ENCODE measurements at places on chromosomes 12 and 14.

DNA sequence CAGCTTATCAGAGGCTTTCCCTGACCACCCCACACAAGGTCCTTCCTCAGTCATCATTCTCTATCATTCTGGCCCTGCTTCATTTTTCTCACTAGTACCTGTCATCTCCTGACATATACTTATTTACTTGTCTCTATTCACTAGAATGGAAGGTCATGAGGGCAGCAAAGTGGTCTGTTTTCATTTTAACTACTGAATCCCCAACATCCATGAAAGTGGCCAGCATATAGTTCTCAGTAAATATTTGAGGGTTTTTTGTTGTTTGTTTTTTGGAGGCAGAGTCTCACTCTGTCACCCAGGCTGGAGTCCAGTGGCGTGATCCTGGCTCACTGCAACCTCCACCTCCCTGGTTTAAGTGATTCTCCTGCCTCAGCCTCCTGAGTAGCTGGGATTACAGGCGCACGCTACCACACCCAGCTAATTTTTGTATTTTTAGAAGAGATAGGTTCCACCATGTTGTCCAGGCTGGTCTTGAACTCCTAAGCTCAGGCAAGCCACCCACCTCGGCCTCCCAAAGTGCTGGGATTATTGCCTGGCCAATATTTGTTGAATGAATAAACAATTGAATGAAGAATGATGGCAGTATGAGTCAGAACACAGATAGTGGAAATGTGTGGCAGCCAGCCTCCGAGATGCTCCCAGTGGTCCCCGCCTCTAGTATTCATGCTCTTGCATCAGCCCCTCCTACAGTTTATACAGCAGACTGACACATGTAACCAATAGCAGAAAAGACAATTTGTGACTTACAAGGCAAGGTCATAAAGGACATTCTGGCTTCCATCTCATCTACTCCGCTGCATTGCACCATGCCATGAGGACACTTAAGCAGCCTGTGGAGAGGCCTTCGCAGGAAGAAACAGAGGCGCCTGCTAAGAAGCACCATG is 7.0 kb upstream of the ANO6 start:
- no peaks in the 10 kb centered on the region for H3K36me3 ChIP-seq
- H3K4me1 ChIP-seq = peaks cover 11% of the 10 kb centered on the region
- no peak overlapping the region for H3K4me3 ChIP-seq
- H3K27me3 ChIP-seq = no peaks in the 10 kb centered on the region

DNA sequence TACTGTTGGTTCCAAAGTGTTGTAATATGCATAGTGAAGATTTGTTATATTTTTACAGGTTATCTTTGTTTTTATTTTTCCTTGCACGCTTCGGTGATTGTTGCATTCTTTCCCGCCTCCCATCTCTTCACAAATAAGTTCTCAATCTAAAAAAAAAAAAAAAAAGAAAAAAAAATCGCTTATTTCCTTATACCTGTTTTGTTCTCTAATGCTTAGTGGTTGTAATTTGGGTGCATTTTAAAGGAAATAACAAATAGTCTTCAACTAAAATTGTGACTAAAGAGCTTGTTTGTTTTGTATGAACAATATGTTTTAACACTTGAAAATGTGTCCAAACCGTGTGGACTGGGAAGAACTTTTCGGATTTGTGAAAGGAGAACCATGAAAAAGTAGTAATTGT is 1.5 kb downstream of the CAND1 start:
- no peaks in the 10 kb centered on the region for H3K27me3 ChIP-seq
- H3K27ac ChIP-seq = peak overlapping the region; percentile 96
- peak overlapping the region; percentile 78 for H3K4me3 ChIP-seq
- DNase-seq = no peak

GRCh38 chr12:7661741-7662140 is 4.0 kb downstream of the APOBEC1 start:
- no peak overlapping the region for H3K27ac ChIP-seq
- no peak for DNase-seq
- H3K27me3 ChIP-seq = no peaks in the 10 kb centered on the region

DNA sequence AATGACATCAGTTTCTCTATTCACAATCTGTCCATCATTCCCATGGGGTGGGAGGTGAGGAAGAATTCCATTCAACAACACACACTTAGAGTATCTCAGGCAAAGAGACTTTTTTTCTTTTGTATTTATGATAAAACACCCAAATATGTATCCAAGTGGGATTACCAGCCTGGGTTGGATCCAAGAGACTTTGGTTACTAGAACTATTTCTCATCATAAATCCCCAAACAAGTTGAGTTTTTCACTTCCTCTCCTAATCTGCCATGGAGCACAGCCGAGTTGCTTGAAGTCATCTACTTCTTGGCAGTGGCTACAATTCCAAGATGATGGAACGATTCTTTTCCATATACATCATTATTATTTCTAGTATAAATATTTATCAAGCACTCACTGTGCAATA is 209.2 kb upstream of the HMGA2 start:
- no peak overlapping the region for H3K27ac ChIP-seq
- H3K27me3 ChIP-seq = no peaks in the 10 kb centered on the region
- DNase-seq = no peak
- H3K36me3 ChIP-seq = no peaks in the 10 kb centered on the region
- H3K4me1 ChIP-seq = no peaks in the 10 kb centered on the region

DNA sequence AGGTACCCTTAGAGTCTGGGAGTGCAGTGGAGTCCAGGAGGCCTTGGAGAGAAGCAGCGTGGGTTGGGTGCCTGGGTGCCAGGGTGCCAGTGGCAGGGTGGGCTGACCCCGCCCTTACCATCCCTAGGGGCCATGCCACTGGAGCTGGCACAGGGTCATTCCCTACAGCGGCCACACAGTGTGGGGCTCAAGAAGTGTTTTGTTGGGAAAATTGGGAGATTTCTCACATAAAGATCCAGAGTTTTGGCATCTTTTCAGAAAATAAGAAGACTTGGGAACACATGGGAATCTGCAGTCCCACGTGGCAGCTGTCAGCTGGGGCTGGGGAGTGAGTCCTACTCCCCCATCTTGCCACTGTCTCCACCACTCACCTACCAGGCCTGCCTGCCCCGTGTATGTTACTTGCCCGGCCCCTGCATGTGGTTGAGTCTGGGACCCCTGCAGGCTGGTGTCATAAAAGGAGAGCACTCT is 4.2 kb downstream of the VASH1 start:
- peaks cover 7% of the 10 kb centered on the region for H3K27me3 ChIP-seq
- H3K27ac ChIP-seq = no peak overlapping the region
- no peak overlapping the region for H3K4me3 ChIP-seq
- peaks cover 10% of the 10 kb centered on the region for H3K4me1 ChIP-seq

- no peak overlapping the region for H3K4me3 ChIP-seq
- H3K36me3 ChIP-seq = no peaks in the 10 kb centered on the region
- H3K27me3 ChIP-seq = no peaks in the 10 kb centered on the region
- no peaks in the 10 kb centered on the region for H3K4me1 ChIP-seq
- H3K27ac ChIP-seq = no peak overlapping the region
Measured at GRCh38 chr12:17097674-17098073, 491.7 kb upstream of the LMO3 start.

GRCh38 chr12:88784166-88784565 is 203.9 kb upstream of the KITLG start:
- H3K4me1 ChIP-seq = no peaks in the 10 kb centered on the region
- no peak overlapping the region for H3K4me3 ChIP-seq
- H3K36me3 ChIP-seq = no peaks in the 10 kb centered on the region
- no peak overlapping the region for H3K27ac ChIP-seq
- no peak for DNase-seq
- H3K27me3 ChIP-seq = no peaks in the 10 kb centered on the region

DNA sequence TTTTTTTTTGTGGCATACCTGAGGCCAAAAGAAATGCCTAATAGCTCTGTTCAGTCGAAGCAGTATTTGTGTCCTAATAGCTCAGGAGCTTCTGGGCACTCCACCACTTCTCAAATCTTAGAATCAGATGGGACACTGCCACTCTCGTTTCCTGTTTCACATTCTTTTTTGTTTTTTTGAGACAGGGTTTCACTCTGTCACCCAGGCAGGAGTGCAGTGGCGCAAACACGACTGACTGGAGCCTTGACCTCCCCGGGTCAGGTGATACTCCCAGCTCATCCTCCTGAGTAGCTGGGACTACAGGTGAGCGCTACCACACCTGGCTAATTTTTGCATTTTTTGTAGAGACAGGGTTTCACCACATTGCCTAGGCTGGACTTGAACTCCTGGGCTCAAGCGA is 52.7 kb downstream of the SPPL3 start:
- no peaks in the 10 kb centered on the region for H3K36me3 ChIP-seq
- 0 out of 2 replicates have a peak, but pooled peaks cover 10% of the 10 kb centered on the region for H3K4me1 ChIP-seq
- H3K27ac ChIP-seq = no peak overlapping the region
- H3K4me3 ChIP-seq = no peak overlapping the region
- DNase-seq = no peak

DNA sequence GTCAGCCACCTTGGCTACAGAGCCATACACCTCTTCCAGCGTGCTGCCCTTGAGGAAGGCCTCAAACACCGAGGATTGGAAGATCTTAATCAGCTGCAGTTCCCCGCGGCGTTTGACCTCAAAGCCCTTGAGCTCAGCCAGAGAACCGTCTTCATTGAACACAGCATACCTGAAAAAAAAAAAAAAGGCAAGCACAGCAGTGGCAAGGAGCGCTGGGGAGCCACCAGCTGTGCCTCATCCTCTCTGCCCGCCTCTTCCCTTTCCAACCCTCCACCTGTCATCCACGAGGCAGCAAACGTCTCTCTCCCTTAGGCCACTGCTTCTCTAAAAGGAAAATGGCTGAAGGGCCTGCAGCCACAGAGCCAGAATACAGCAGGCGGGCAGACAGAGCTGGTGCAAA is 26.1 kb downstream of the POLE start:
- no peaks in the 10 kb centered on the region for H3K27me3 ChIP-seq
- peaks cover 5% of the 10 kb centered on the region for H3K36me3 ChIP-seq
- DNase-seq = no peak
- no peak overlapping the region for H3K27ac ChIP-seq
- H3K4me1 ChIP-seq = no peaks in the 10 kb centered on the region

DNA sequence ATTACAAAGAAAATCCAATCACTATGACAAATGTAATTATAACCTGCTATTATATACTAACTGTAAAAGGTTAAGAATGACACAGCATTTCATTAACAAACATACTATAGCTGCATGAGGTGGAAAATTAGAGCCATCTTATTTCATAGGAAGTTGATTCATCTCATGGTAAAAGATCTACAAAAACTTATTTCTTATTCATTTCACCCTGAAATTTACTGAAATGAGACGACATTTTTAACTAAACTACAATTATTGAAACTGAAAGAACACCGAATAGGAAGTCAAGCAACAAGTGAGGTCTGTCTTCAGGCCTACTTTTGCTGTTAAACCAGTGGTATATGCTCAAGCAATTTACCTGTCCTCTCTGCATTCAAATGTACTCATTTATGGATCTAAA is 87.2 kb downstream of the CEP83 start:
- DNase-seq = no peak
- no peaks in the 10 kb centered on the region for H3K36me3 ChIP-seq
- no peak overlapping the region for H3K4me3 ChIP-seq
- H3K4me1 ChIP-seq = no peaks in the 10 kb centered on the region

- H3K27me3 ChIP-seq = no peaks in the 10 kb centered on the region
- H3K36me3 ChIP-seq = no peaks in the 10 kb centered on the region
- no peak overlapping the region for H3K27ac ChIP-seq
- H3K4me1 ChIP-seq = no peaks in the 10 kb centered on the region
Measured at GRCh38 chr14:97283426-97283825, 486.2 kb downstream of the VRK1 start.

- DNase-seq = no peak
- no peaks in the 10 kb centered on the region for H3K27me3 ChIP-seq
- no peak overlapping the region for H3K27ac ChIP-seq
- no peak overlapping the region for H3K4me3 ChIP-seq
- H3K4me1 ChIP-seq = no peaks in the 10 kb centered on the region
Measured at GRCh38 chr12:115249671-115250278, 565.8 kb upstream of the TBX3 start.

GRCh38 chr14:98714626-98715425 is 557.2 kb downstream of the BCL11B start:
- DNase-seq = no peak
- no peaks in the 10 kb centered on the region for H3K36me3 ChIP-seq
- no peaks in the 10 kb centered on the region for H3K27me3 ChIP-seq
- no peaks in the 10 kb centered on the region for H3K4me1 ChIP-seq

GRCh38 chr12:111578276-111578970 is 20.7 kb downstream of the ATXN2 start:
- H3K36me3 ChIP-seq = no peaks in the 10 kb centered on the region
- peak overlapping the region; percentile 19 for H3K27ac ChIP-seq
- H3K4me3 ChIP-seq = no peak overlapping the region
- peaks cover 30% of the 10 kb centered on the region for H3K4me1 ChIP-seq

GRCh38 chr14:104512061-104512460 is 67.5 kb upstream of the C14orf180 start:
- no peaks in the 10 kb centered on the region for H3K36me3 ChIP-seq
- H3K27ac ChIP-seq = no peak overlapping the region
- no peak overlapping the region for H3K4me3 ChIP-seq
- DNase-seq = no peak

DNA sequence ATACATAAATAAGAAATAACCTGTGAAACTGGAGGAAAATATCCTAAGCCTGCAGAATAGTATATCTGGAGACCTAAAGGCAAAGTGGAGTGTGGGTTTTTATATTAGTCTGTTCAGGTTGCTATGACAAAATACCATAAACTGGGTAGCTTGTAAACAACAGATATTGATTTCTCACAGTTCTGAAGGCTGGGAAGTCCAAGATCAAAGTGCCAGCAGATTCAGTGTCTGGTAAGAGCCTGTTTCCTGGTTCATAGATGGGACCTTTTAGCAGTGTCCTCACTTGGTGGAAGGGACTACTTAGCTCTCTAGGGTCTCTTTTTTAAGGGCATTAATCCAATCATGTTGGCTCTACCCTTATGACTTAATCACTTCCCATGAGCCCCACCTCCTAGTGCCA is 25.4 kb upstream of the NEDD1 start:
- H3K36me3 ChIP-seq = no peaks in the 10 kb centered on the region
- no peak overlapping the region for H3K4me3 ChIP-seq
- H3K27ac ChIP-seq = no peak overlapping the region
- DNase-seq = no peak

- no peak for DNase-seq
- no peaks in the 10 kb centered on the region for H3K4me1 ChIP-seq
- no peak overlapping the region for H3K4me3 ChIP-seq
- no peak overlapping the region for H3K27ac ChIP-seq
Measured at GRCh38 chr12:15767301-15767700, 21.9 kb downstream of the EPS8 start.

DNA sequence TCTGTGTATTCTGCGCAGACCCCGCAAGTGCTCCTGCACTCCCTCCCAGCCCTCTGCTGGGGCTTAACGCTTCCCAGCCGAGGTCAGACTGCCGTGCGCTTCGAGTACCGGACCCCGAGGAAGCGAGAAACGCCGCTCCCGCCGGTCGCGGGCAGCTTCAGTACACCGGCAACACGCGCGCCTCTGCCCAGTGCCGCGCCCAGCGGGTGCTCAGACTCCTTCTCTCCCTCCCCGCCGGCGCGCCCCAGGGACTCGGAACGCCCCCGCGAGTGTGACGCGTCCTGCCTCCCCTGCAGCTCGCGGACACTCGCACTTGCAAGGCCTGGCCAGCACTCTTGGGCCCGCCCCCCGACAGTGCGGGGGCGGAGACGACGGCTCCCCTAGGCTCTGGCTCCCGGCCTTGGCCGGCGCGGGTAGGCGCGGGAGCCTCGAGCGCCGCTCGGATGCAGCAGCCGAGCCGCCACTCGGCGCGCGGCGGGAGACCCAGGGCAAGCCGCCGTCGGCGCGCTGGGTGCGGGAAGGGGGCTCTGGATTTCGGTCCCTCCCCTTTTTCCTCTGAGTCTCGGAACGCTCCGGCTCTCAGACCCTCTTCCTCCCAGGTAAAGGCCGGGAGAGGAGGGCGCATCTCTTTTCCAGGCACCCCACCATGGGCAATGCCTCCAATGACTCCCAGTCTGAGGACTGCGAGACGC is at the start of gene PTGER2:
TSS of gene PTGER2 (plus strand) at position 410 of the 692 bp plus-strand sequence. CDS start at position 647, 237 bp downstream.
- peak; percentile 74 for DNase-seq
- H3K27me3 ChIP-seq = no peaks in the 10 kb centered on the region
- H3K27ac ChIP-seq = peak within 1 kb of the TSS; percentile 69
- peak within 1 kb of the TSS; percentile 46 for H3K4me3 ChIP-seq
- no peaks in the 10 kb centered on the region for H3K4me1 ChIP-seq

All from Caco-2 (cell line).